NCI-H2029 treated with DMSO at 0.1 percent for 48 hours (cell line): ENCODE measurements at places on chromosomes 6 and 20.

GRCh38 chr6:48290595-48290994 lies 179.6 kb upstream of the PTCHD4 start:
- DNase-seq, result no peak

DNA sequence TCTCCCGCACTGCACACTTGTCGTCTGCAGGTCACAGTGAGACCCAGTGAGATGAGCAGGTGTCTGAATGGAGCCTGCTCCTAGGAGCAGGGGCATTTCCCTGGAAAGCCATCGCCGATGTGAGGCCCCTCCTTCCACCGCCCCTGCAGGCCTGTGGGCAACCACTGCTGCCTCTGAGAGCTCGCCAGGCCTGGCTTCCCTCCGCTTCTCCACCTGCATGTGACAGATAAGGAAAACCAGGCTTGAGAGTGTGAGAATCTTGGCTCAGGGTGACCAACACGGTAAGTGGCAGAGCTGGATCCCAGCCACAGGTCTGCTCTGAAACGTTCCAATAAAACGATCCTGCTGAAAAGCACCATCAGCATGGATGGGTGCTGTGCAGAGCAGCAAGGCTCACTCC lies 332.8 kb downstream of the CDH4 start:
- no peak for DNase-seq

GRCh38 chr6:30960907-30961673 lies 20.3 kb downstream of the MUCL3 start:
- no peak for DNase-seq

DNA sequence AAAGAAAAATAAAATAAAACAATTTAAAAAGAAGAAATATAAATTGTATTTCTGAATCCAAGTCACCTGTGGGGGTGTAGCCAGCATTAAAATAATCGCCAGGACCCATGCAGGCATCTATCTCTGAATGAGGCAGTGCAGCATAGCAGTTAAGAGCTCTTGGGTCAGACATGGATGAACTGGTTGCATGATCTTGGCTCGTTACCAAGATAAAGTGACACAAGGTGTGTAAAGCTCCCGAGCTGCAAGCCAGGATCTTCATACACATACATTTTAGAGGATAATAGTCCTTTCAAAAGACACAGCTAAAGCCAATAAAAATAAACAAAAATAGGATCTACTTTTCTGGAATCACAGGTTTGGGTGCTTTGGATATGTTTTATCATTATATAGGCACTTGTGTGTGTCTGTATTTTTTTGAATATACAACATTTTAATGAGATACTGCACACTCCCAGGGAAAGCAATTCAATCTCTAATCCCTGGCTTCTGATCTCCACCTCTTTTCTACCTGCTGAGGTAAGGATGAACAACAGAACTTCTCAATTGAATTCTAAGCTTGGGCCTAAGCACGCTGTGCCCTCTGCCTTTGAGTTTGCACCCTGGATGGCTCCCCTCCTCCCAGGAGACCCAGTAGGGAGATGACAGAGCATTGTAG lies 8.9 kb downstream of the TRIM10 start:
- DNase-seq, result peak; percentile 37

- peak; percentile 26 for DNase-seq
These were observed 9.7 kb downstream of the NOL7 start for GRCh38 chr6:13624871-13625288.

DNA sequence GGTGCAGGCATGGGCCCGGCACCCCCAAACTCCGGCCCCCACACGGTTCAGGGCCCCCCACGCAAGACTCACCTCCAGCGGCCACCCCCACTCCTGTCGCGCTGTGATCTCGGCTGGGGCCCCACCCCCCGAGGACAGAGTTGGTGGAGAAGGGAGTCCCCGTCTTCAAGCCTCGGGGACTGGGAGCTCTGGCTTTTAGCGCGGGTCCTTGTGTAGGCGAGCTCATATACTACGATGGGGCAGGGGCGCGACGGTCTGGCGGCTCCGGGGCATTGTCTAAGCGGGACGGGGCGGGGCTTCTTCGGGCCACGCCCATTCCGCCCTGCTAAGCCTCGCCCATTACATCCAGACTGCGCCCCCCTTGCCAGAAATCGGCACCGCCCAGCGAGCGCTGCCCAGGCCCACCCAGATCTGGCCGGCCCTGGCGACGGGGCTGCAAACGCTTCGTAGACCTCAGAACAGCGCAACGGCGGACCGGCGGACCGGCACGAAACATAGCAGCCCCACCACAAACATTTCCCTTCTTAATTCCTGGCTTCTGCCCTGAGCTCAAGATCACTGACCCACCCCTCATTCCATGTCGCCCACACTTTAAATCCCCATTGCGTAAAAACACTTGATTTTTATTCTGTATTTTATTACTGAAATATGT lies 1.0 kb upstream of the DDAH2 start:
- DNase-seq, result no peak

DNA sequence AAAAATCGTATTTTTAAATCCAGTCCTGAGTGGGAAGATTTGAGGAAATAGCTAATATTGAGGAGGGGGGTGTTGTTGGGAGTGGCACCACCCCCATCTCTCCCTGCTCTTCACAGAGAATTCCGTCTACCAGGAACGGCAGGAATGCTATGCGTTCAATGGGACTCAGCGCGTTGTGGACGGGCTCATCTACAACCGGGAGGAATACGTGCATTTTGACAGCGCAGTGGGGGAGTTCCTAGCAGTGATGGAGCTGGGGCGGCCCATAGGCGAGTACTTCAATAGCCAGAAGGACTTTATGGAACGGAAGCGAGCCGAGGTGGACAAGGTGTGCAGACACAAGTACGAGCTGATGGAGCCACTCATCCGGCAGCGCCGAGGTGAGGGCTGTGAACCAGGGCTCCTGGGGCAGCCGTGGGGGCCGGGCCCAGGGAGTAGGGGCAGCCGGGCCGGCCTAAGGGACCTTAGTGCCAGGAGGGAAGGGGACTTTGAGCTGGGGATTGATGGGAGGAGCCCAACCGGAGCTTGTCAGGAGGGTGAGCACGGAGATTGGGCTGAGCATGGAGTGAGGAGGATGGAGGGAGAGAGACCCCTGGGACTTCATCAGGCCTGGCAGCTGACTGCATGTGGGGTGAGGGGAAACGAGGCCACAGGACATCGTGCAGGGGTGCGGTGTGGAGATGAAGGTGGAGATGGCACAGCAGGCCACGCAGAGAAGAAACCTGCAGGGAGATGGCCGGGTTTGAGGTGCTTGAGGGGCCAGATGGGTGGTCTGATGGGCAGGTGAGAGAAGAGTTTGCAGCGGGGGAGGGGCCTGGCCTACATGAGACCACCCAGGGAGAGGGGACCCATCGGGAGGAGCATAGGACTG lies 41.3 kb downstream of the HLA-DPB1 start:
- no peak for DNase-seq

DNA sequence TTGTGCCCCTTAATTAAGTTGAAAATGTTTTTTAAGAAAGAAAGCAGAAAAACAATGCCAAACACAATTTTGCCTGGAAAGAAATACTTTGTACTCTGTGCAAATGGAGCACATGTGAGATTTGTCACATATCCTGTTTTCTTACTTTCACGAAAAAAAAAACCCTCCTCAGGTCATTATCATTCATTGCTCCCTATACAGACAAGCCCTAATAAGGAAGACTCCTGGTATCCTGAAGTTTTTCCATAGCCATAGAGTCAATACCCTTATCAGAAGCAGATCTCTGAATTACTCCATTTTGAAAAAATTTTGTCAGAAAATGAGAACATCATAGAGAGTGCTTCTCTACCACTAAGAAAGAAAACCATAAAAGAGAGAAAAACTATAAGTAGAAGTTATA lies 14.0 kb upstream of the NT5E start:
- no peak for DNase-seq

GRCh38 chr6:150930841-150931240 lies 65.3 kb downstream of the MTHFD1L start:
- DNase-seq, result no peak

DNA sequence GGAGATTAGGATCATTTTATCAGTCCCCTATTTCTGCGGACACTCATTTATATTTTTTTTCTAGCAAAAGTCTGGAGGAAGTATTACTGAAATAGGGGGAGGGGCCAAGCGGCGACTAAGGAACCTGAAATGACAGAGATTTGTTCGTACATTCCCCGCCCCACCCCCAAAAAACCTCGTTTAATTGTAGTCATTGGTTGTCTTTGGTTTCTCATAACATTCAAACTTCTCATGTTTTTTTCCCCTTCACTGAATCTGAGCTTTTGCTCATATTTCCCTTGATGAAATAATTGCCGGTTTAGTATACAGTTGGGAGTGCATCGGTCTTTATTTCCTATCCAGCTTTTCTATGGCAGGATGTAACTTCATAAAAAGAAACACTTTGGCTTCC lies 768 bp upstream of the FYN start:
- DNase-seq, result no peak

- DNase-seq, result no peak
These were observed 21.8 kb upstream of the GMPR start for GRCh38 chr6:16216501-16217155.

GRCh38 chr6:138089325-138089724 lies 17.9 kb downstream of the PERP start:
- no peak for DNase-seq

DNA sequence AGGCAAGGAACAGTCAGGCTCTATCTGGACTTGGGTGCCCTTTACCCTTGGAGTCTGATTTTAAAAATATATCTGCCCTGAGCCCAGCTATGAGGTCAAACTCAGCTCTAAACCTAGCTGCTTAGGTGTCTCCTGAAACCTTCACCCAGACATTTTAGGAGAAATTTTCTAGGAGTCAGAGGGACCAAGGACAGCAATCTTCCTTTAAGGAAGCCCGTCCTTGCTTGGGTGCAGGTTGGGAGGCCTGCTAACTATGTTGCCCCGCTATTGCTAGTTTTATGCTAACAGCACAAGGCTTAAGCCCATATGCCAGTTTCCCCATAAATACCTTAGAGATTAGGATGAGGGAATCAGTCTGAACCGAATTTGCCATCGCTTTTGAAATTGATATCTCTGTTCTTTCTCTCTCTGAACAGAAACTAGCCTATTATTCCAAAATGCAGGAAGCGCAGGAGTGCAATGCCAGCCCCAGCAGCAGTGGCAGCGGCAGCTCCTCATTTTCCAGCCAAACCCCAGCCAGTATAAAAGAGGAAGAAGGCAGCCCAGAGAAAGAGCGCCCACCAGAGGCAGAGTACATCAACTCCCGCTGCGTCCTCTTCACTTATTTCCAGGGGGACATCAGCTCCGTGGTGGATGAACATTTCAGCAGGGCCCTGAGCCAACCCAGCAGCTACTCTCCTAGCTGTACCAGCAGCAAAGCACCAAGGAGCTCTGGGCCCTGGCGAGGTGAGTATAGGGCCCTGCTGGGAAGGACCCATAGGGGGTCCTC lies 2.6 kb downstream of the VGLL2 start:
- DNase-seq, result no peak

GRCh38 chr6:45293306-45293705 lies 34.8 kb upstream of the RUNX2 start:
- no peak for DNase-seq

- no peak for DNase-seq
These were observed 506 bp downstream of the ARFGAP1 start for GRCh38 chr20:63273059-63273579.

DNA sequence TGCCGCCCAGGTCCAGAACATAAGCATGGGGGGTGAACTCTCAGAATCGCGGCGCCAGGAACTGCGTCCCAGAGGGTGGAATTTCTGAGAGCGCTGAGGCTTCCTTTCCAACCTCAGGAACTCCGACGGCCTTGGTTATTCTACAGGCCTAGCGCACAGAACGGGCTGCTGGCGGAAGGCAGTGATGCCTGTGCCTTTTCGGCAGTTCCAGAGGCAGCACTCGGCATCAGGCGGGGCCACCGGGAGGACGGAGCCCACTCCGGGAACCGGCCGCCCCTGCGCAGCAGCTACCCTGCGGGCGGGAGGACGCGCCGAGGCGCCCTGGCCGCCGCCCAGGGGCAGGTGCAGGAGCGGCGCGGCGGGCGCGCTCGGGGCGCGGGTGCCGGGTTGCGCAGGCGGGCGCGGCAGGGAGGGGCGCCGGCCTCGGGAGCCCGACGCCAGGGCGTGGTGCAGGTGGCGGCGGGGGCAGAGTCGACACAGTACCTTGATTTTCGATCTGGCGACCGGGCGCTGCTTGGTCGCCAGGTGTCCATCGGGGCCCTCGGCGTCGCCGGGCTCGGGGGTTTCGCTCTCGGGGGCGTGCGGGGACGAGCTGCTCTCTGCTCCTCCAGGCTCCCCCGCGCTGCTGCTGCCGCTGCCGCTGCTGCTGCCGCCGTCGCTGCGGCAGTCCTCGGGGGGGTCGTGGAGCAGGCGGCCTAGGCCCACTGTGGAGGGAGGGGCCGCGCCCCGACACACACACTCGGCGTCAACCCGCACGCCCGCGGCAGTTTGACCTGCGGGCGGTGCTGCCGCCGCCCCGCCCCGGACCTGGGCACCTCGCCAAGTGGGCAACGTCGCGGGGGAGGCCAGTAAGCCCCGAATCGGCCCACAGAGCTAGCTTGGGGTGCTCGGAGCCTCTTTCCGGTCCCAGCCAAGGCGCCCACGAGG lies 1.3 kb downstream of the OVOL2 start:
- peak; percentile 40 for DNase-seq

GRCh38 chr6:11413728-11414127 lies 123.8 kb upstream of the TMEM170B start:
- no peak for DNase-seq

GRCh38 chr6:24838081-24838480 lies 39.4 kb upstream of the ARMH2 start:
- no peak for DNase-seq

DNA sequence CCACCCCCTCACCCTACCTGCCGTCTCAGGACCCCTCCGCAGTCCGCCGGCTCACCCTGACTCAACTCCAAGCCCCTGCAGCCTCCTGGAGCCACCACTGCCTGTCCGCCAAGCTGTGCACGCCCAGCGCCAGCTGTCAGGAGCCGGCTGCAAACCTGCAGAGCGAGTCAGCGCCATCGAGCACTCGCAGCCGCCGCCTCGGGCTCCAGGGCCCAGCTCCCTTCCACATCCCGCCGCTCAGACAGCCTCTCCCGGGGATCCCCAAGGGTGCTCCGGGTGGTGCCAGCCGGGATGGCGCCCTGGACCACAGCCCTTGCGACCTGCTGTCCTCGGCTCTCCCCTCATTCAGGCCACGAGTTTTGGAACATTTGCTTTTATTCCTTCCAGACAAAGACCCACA lies 4.3 kb downstream of the TNNC2 start:
- no peak for DNase-seq

- no peak for DNase-seq
These were observed 378.1 kb downstream of the RNGTT start for GRCh38 chr6:88585276-88585692.

GRCh38 chr6:133957780-133958242 lies 4.8 kb downstream of the TBPL1 start:
- DNase-seq, result no peak
